ENCODE measurements at places on chromosomes 3 and 15.

DNA sequence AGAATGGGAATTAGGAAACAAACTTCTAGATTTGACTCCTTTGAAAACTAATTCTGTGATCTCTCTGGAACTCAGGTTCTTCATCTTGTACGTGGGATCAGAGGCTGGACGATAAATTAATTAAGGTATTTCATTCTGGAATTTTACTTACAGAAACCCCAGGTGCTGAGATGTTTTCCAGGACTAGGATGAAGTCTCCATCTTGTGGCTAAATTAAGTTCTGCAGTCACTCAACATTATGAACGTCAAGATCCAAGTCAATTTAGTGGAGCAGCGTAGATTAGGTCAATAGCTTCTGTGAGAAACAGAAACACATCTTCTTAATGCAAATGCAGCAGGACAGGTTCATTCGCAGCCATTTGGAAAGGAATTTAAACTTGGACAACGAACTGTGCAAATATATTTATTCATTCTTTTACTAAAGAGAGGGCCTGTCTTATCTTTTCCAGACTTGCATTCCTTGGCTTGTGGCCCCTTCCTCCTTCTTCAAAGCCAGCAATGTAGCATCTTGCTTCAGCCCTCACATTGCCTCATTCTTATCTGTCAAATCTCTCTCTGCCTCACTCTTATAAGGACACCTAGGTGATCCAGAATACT is 26.7 kb upstream of the TMC3 start:
- DNase-seq, result peak; percentile 42

DNA sequence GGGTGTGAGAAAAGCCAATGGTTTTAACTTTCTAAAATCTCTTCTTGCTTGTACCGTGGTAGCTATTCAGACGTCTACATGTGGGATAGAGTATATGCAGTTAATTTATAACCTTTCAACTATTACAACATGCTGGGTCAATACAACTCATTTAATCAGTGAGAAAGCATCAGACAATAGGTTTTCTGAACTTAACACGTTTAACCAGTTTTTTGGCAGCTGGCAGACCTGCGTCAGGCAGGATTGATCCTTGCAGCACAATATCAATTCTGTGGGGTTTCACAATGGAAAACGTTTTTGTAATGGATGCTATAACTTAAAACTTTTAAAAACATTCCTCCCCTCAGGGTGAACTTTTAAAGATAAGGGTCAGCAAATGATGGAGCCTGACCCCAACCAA is 6.5 kb downstream of the GNB5 start:
- DNase-seq, result no peak

DNA sequence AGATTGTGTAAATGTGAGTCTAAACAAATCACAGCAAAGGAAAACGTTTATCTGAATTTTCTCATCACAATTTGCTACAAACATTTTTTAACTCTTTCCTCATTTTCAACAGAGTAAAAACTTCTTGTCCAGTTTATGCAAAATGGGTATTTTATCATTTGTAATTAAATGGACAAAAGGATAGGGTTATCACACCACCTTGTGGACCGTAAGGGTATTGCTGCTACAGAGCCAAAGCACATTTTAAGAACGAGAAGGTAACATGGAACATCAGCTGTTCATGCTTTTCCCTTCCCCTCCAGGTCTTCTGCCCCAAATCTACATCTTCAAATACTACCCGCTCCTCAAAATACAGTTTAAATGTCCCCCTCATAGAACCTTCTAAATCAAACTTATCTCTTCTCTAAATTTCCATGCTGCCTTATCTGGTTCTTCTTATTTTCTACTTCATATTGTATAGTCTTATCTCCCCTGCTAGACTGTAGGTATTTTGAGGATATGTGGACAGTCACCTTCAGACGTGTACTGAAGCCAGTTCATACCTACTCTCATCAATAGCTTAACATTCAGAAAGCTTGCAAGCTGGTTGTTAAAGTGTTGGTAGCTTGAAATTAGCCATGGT is 12.8 kb upstream of the SETMAR start:
- DNase-seq, result no peak

GRCh38 chr3:11622586-11623550 is 20.8 kb downstream of the VGLL4 start:
- DNase-seq, result no peak

DNA sequence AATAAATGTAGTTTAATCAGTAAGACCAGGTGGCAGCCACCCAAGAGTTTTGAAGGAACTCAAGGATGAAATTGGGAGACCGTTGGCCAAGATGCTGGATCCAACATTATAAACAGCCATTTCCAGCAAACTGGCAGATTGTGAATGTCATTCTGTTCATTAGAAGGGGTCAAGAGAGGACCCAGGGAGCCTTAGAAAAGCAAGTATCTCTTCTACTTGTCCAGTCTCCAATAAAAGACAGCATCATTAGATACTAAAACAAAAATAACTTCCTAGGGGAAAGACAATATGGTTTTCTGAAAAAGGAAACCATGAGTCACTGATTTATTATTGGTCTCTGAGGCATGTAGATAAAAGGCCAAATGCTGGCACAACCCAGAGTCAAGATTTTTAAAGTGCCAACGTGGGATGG is 67.9 kb downstream of the GADL1 start:
- no peak for DNase-seq

DNA sequence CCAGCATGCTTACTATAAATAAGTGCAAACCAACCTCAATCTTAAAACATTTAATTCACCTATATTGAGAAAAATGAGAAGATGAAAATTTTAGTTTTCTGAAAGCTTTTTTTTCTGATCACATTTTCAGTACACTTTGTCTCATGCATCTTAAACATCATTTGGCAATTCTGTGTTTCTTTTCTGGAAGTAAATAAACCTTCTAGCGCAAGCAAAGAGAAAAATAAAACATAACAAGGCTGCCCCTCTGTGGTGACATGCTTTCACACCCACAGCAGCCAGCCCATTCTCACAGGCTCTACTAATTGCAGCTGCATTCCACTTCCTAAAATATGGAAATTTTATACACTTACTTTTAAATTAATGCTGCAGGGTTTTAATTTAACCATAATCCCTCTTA is 90.1 kb downstream of the NEK10 start:
- no peak for DNase-seq

DNA sequence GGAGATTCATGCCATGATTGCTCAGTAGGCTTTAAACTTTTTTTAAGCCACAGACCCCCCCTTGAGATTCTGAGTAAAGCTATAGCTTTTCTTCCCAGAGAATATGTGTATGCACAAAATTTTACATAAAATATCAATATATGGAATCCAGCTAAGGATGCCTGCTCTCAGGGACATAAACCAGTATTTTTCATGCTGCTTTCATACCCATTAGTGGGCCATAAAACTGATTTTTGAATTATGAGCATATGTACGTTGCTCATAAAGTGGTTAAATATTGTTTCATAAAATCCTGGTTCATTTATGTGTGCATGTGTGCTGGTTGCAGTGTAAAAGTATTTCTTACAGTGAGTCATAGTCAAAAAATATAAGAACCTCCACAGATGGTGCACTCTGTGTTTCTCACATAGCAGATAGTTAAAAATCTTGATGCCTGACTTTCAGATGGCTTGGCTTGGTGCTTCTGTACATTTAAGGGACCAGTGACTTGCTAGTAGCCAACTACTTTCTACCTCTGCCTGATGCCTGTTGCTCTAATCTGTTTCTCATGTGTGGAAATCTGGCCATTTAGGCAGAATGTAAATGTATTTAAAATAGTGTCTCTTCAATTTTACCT is 71.9 kb downstream of the ARHGEF26 start:
- DNase-seq, result no peak

GRCh38 chr3:112813016-112813415 is 33.6 kb downstream of the CD200R1L start:
- no peak for DNase-seq

GRCh38 chr3:52846432-52846965 is 11.7 kb upstream of the MUSTN1 start:
- no peak for DNase-seq

DNA sequence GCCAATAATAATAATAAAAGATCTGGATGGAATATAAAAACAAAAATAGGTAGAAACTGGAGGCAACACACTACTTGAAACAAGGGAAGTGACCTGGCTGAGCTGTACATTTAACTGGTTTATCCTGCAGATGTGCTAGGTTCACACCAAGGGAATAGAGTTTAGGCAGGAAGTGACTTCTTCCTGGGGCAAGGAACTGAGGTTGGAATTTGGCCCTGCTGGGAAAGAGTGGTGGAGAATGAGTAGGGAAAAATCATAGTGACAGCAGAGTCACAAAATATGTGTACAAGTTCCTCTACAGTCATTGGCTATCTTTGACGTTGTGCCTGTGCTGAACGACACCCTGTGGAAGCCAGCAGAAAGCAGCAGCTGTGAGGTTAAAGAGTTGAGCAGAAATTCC is 44.1 kb downstream of the ARHGAP11B start:
- no peak for DNase-seq

- DNase-seq, result no peak
These were observed 4.4 kb downstream of the MYO5C start for GRCh38 chr15:52291204-52291603.

DNA sequence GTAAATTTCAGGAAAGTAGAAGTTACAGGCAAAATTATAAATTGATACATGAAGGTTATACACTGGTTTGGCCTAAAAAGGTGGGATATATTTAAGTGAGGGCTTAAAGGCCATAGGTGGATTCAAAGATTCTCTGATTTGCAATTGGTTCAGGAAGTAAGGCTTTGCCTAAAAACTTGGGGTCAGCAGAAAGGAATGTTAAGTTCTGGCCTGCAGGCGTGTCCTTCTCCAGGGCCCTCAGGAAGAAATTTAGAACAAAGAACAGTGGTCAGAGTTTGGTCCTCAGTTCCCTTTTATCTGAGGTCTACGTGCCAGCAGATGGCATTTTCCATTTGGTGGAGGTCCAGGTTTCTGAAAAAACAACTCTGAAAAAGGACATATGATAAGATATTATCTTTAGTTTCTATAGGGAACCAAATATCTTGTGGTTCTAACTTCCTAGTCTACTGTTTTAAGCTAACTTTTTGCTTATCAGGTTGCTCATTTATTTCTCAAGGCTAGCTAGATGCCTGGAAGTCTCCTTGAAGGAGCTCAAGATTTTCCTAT is 40.5 kb downstream of the SCN11A start:
- DNase-seq, result no peak

GRCh38 chr3:140114789-140115080 is 179.8 kb downstream of the CLSTN2 start:
- peak; percentile 75 for DNase-seq

GRCh38 chr3:127006781-127007436 is 24.0 kb downstream of the PLXNA1 start:
- DNase-seq, result no peak

DNA sequence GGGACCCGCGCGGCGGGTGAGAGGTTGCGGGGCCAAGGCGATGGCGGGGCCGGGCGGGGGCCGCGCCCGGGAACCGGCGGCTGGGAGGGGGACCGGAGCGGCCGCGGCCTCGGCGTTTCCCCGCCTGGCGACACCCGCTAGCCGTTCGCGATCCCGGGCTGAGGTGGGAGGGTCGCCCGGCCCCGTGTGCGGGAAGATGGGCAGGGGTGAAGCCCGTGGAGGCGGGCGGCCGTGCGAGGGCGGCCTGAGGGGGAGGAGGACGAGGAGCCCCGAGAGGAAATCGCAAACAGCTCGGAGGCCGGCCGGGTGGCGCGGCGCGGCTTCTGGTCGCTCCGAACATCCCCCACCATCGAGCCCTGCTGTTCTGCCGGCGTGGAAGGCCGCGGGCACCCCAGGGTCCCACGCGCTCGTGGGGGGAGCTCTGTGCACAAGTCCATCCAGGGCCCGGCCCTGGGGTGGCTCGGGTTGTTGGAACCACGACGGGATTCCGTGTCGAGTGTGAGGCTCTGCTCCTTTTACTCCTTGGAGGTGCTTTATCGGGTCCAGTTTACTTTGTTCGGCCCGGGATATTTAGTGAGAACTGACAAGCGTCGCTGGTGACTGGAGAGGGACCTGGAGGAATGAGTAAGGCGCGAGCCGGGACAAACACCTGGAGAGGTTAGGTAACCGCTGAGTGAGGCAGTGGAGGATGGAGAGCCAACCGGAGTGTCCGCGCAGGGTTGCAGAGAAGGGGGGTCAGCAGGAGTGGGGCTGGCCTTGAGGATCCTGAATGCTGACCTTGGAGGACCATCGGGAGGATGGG is 728 bp downstream of the CRTC3 start:
- DNase-seq, result peak; percentile 44

GRCh38 chr3:188729422-188729821 is 442.3 kb upstream of the TPRG1 start:
- DNase-seq, result no peak

DNA sequence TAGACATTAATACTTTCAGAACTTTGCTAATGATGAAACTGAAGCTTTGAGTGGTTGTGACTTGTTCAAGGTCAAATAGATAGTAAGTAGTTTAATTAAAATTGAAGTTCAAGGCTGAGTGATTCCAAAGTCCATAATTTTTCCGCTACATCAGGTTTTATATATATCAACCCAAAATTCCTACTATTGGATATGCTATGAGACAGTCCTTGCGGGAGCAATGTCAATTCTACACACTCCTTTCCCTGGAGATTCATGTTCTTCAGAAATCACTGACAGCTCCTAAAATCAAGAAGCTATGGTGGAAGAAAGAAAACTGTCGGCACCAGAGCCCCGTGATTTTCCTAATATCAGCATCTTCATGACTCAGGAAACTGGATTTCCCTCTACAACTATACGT is 167.6 kb downstream of the EPHA3 start:
- DNase-seq, result no peak

- peak; percentile 36 for DNase-seq
These were observed 141.7 kb downstream of the NR1D2 start for GRCh38 chr3:24086617-24087404.

DNA sequence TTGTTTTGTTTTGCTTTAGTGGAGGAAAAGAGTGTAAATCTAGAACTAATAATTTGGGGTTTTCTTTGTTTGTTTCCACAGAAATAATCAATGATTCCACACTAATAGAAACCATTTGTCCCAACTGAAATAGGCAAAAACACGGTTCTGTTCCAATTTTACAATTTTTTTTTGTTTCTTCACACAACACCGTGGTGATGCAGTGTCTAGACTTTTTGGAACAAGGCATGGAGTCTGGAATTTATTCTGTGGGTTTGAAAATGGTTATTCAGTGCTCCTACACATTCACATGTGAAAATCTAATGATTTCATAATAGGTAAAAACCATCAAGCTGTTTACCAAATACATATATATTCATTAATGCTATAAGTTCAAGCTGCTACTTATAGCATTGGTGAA is 629.0 kb upstream of the TGFBR2 start:
- DNase-seq, result no peak

DNA sequence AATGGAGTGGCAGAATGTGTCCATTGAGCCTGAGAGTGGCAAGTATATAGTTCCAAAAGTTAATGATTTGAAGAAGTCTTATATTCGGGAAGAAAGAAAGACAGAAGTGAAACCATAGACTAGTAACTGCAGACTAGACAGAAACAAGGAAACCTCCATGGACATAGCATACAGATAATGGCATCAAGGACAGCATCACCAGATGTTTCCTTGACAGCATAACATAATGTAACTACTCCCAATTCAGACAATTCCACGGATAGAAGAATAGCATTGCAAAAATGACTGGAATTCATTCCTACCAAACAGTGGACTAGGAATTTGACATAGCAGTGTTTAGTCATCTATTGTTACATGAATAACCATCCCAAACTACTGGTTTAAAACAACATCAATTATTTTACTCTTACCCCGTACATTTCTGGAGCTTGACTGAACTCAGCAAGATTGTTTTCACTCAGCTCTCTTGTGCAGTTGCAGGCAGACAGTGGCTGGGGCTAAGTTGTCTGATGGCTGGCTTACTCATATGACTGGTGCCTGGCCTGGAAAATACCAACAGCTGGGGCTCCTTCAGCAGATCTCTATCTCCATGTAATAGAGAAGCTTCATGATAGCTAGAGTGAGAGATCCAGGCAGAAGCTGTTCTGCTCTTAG is 109.7 kb upstream of the GADL1 start:
- DNase-seq, result no peak
